Stimulated activated CD8-positive, alpha-beta memory T cell treated with anti-CD3 and anti-CD28 coated beads, Interleukin-2, amount 100 ng/mL, for 1 hour (primary cell): ENCODE measurements at places on chromosomes 3 and 15.

DNA sequence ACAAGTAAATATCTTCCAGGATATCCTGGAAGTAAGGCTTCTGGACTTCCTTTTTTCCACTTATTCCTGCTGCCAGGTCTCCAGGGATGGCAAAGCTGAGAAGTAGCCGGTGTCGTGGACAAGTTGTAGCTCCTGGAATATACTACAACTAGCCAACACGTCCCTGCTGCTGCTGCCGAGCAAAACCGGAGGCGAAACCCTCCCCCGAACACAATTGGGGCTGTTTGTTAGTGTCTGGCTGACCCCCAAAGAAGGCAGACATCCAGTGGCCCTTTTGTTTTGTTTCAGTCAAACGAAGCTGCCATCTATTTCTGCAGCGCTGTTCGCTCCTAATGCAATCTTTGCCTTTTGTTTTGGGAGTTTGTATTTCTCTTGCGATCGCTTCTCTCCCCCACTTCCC is 45.3 kb upstream of the EIF5A2 start:
- DNase-seq = no peak

DNA sequence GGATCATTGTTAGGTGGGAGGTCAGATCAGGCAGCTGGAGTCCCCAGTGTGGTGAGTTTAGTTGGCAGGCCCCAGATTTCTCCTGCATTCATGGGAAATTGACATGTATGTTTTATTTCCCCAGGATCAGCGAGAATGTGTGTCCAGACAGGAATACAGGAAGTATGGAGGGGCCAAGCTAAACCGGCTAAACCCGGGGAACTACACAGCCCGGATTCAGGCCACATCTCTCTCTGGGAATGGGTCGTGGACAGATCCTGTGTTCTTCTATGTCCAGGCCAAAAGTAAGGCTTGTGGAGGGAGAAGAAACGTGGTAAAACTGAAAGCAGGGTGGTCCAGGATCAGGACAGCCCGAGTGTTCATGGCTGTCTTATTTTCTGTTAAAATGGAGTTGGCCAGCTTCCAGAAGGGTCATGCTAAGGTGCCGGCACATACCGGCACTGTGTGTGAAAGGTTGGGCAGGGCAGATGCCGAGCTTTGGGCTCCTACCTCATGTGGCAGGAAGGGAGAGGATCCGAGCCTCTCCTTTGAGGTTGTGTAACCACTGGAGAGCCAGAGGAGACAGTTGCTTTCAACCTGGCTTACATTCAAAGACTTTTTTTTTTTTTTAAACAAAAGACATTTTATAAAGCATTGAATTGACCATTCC is 83.1 kb downstream of the PGPEP1L start:
- DNase-seq = no peak

GRCh38 chr3:142481196-142481595 is 33.4 kb upstream of the XRN1 start:
- no peak for DNase-seq

- DNase-seq = no peak
Observed at GRCh38 chr3:94171954-94172353, 109.1 kb downstream of the NSUN3 start.

DNA sequence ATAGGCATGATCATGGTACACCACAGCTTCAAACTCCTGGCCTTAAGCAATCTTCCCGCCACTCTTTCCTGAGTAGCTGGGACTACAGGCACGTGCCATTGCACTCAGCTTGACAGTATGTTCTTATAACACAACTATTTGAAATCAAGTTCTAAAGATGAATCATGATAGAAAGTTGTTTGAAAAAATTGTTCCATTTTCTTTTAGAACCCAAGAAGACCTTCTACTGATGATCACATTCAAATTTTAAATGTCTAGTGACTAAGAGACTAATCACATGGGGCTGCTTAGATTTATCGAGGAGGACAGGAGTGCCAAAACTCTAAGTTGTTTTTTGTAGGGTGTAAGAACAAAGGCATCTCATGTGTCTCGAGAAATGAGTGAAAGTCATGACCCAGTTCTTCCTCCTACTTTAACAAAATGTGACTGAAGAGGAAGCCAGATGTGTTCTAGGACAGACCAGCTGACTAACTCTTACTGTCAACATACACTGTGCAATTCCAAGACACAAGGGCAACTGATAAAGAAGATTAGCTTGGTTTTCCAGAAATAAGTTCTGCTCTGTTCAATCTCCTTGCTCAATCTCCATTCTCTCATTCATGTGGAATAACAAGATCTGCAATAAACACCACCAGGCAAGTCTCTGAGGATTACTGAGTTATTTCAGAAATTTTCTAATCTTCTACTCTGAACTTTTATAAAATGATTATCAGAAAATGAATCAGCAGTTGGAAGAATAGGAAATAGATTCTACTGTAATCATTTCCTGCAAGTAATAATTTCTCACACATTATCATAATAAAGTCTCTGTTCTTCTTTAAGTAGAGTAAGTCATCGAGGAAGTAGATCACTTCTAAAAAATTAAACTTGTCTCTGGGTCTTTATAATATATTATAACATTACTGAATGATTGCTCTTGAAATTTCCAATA is 122.6 kb upstream of the CCNL1 start:
- no peak for DNase-seq
